ENCODE measurements at places on chromosomes 12 and 14.

GRCh38 chr12:12123036-12123604 is 52.4 kb downstream of the BCL2L14 start:
- DNase-seq, result no peak

GRCh38 chr12:126915309-126915708 is 1351.7 kb upstream of the TMEM132C start:
- no peak for DNase-seq

DNA sequence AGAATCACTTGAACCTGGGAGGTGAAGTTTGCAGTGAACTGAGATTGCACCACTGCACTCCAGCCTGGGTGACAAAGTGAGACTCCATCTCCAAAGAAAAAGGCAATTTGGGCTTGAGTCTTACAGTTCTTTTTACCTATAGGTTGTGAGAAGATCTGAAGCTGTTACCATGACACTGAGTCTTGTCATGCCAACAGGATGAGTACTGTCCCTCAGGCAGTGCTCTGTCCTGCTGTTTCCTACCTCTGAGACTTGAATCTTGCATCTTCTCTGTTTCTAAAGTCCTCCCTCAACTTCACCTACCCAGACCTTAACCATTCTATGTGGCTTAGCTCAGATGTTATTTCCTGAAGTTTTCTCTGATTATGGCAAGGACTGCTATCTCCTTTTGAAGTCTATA is 400.8 kb upstream of the PRICKLE1 start:
- no peak for DNase-seq

- no peak for DNase-seq
These were observed 5.1 kb downstream of the CLMN start for GRCh38 chr14:95314609-95315008.

GRCh38 chr14:104292084-104292970 is 153.9 kb downstream of the KIF26A start:
- no peak for DNase-seq

GRCh38 chr12:70535896-70536374 is 101.3 kb downstream of the PTPRB start:
- no peak for DNase-seq

Measured in T-cell (primary cell).